ENCODE measurements at places on chromosomes 4 and X.

- DNase-seq, result no peak
Observed at GRCh38 chr4:134382478-134383227, 181.1 kb upstream of the PABPC4L start.

- DNase-seq, result no peak
Observed at GRCh38 chr4:7295197-7295910, 103.0 kb downstream of the SORCS2 start.

- no peak for DNase-seq
Observed at GRCh38 chr4:180164799-180165198, 2078.4 kb upstream of the TENM3 start.

- DNase-seq, result no peak
Observed at GRCh38 chr4:4990329-4990728, 28.9 kb downstream of the CYTL1 start.

DNA sequence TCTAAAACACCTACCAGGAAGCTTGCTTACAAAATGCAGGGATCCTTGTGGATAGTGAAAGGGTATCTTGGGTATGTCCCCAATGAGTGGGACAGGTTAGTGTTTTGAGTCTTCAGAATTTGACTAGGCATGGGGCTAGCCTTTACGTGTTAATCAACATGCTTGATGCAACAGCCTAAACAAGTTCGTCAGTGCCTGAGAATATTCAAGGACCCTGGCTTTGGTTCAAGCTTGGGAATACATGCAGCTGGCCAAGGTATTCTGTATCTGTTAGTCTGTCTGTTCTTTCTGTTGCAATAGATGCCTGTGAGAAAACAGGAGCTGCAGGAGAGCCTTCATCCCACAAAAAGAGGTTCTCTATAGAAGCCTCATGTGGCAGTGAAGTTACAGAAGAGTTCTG, 149.5 kb downstream of the CCNG2 start:
- DNase-seq, result no peak

DNA sequence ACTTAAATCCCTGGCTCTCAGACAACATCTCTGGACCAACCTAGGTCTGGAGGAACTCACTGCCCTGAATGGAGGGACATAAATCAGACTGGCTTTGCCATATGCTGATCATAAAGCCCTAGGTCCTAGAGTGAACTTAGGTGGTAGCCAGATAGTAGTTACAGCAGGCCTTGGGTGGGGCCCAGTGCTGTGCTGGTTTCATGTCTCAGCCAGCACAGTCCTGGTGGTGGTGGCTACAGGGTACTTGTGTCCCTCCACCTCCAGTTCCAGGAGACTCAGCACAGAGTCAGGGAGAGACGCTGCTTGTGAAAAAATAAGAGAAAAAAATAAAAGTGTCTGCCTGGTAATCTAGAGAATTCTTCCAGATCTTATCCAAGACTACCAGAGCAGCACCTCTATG, 40.3 kb downstream of the GSX2 start:
- DNase-seq, result no peak

GRCh38 chr4:7524064-7524682, 89.4 kb upstream of the PSAPL1 start:
- no peak for DNase-seq
